ENCODE measurements at places on chromosomes 12 and 14.

DNA sequence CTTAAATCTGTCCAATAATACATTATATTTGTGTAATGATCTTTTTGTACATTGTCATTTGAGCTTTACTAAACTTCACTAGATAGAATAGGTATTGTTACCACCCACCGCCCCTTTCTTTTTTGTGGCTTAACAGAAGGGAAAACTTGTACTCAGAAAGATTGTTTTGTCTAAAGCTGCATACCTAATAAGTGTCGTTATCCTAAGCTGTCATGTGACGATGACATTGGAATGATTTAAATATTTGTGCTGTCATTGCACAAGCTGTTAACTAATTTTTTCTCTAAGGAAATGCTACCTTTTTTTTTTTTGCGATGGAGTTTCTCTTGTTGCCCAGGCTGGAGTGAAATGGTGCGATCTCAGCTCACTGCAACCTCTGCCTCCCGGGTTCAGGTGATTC lies 3.6 kb downstream of the DIP2B start:
- no peak for DNase-seq

GRCh38 chr14:35747379-35747778 lies 61.7 kb downstream of the RALGAPA1 start:
- peak; percentile 18 for DNase-seq

- no peak for DNase-seq
Observed at GRCh38 chr12:12263909-12264308, 2.9 kb downstream of the LRP6 start.

DNA sequence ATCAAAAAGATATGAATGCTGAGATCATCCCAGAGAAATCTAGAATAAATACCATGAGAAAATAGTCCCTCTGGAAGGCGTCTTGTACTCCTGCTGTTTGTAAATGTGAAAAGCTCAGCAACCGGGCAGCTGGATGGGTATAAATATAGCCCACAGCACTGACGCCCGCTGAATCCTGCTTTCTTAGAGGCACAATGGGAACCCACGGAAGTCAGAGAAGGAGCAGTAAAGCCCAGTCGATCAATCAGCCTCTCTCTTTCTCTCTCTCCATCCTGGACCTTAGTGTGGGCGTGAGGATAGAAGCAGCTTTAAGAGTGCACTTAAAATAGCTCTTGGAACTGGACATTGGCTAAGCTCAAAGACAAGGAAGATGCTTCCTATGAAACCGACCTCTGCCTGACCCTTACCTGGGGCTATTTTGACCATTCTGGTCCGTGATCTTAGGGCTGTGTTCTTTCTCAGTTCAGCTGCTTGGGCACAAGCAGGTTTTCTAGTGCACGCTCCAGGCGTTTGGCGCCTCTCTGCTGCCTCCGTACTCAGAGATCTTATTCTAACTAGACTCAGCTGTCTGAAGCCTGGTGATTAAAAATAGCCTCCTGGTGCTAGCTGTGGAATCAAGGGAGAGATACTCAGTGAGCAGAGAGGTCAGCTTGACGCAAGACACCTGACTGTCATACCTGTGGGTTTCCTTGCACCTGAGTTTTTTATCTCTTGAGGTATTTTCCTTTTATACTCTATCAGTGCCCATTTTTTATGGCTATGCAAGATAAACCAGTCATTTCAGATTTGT lies 144.6 kb downstream of the ETV6 start:
- peak; percentile 22 for DNase-seq

DNA sequence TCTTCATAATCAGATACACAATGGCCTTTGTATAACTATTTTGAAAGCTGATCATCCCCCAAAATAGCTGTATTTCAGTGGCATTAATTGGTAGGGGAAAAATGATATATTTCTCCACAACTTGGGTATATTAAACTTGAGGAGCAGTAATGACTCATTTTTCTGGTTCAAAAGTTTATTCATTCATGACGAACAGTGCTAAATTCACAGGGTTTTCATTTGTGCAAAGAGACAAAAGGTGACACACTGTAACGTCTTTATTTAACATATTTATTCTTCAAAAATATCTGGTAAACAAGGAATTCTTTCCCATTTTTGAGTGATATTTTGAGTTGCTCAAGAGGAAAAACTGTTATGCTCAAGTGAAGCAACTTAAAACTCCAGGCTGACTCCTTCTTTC lies 415.5 kb upstream of the SOX5 start:
- no peak for DNase-seq

All from fibroblast of pulmonary artery (primary cell).